ENCODE measurements at places on chromosomes 6 and 20. TPM values are rescaled to one million over a fixed set of nuclear protein-coding genes. Genes with fewer than 3 reads are reported as not detected.

DNA sequence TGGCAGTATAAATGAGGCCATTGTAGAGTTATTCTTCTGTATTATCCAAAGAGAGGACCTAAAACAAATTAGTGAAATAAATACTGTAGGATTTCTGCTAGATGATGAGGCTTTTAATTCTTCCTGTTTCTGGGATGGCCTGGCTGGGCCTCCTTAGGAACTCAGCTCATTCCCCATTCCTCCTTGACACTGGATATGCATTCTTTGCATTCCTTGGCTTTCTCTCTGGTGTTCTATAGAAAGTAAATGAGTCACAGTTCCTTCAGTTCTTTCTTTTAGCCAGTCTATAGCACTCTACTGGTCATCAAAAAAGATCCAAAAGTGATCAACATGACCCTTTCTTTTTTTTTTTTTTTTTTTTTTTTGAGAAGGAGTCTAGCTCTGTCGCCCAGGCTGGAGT, 8.6 kb downstream of the OR10C1 start:
- no peak overlapping the region for H3K27ac ChIP-seq
- no peak overlapping the region for H3K4me3 ChIP-seq
- no peaks in the 10 kb centered on the region for H3K4me1 ChIP-seq
- no peak for DNase-seq
- H3K36me3 ChIP-seq = no peaks in the 10 kb centered on the region

DNA sequence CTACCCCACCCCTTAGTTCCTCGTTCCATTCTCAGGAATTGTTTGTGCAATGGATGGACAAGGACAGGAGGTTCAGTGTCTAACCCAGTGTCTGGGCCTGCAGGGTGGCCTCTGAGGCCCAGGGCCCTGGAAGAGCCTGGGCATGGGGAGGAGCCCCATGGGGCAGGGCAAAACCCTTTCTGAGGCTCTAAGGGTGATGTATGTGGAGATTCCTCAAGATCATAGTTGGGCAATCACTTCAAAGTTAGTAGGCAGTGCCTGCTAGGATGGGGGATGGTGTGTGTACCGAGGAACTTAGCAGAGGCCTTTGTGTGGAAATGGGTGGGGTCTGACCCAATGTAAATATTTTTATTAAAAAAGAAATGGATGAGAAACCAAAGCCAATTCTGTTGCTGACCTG, 6.7 kb upstream of the C2 start:
- no peaks in the 10 kb centered on the region for H3K36me3 ChIP-seq
- H3K4me1 ChIP-seq = no peaks in the 10 kb centered on the region
- H3K27ac ChIP-seq = no peak overlapping the region
- no peak for DNase-seq
- no peaks in the 10 kb centered on the region for H3K27me3 ChIP-seq
- H3K4me3 ChIP-seq = no peak overlapping the region

DNA sequence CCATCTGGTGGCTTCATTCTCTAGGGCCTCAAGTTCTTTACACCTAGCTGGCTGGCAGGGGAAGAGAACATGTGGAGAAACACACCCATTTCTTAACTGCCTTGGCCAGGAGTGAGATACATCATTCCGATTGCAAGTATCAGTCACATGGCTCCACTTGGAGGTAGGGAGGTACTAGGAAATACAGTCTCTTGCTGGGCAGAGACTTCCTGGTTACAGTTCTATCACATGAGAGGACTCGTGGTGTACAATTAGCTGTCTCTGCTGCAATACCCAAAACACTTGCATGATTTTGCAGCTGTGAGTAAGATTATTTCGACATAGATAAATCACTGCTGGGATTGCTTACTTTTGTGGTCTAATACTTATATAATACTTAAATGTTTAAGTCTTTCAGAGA, 51.1 kb downstream of the GTF2H5 start:
- DNase-seq = no peak
- no peak overlapping the region for H3K27ac ChIP-seq
- no peaks in the 10 kb centered on the region for H3K4me1 ChIP-seq
- no peak overlapping the region for H3K4me3 ChIP-seq
- no peaks in the 10 kb centered on the region for H3K27me3 ChIP-seq

GRCh38 chr6:97176468-97176867, 106.5 kb downstream of the MMS22L start:
- no peak overlapping the region for H3K27ac ChIP-seq
- no peak overlapping the region for H3K4me3 ChIP-seq
- DNase-seq = no peak
- H3K4me1 ChIP-seq = no peaks in the 10 kb centered on the region
- no peaks in the 10 kb centered on the region for H3K27me3 ChIP-seq

DNA sequence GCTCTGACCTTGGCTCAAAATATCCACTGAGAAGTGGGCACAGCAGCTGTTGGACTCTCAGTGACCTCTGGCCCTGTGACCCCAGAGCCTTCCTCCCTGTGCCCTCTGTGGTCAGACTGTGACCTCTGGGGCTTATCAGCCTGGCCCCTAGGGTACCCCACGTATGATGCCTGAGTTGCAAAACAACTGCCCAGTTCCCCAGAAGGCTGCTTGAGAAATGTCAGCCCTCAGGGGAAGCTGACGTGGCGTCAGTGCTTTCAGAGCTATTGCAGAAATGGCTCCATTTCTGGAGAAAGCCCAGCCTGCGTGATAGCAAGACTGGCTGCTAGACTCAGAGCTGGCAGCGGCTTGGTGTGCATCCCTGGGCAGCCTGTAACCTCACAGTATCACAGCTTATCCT, 31.5 kb upstream of the TGM2 start:
- peak; percentile 78 for DNase-seq
- peaks cover 1% of the 10 kb centered on the region for H3K4me1 ChIP-seq
- no peaks in the 10 kb centered on the region for H3K27me3 ChIP-seq
- H3K36me3 ChIP-seq = no peaks in the 10 kb centered on the region
- H3K4me3 ChIP-seq = no peak overlapping the region

GRCh38 chr20:21031666-21032065, 74.5 kb downstream of the LINC00237 start:
- no peaks in the 10 kb centered on the region for H3K4me1 ChIP-seq
- H3K36me3 ChIP-seq = no peaks in the 10 kb centered on the region
- no peak overlapping the region for H3K4me3 ChIP-seq
- DNase-seq = no peak
- no peaks in the 10 kb centered on the region for H3K27me3 ChIP-seq

GRCh38 chr6:107704347-107705013, 119.6 kb downstream of the SCML4 start:
- no peak for DNase-seq
- H3K27ac ChIP-seq = no peak overlapping the region
- no peaks in the 10 kb centered on the region for H3K27me3 ChIP-seq
- no peak overlapping the region for H3K4me3 ChIP-seq

DNA sequence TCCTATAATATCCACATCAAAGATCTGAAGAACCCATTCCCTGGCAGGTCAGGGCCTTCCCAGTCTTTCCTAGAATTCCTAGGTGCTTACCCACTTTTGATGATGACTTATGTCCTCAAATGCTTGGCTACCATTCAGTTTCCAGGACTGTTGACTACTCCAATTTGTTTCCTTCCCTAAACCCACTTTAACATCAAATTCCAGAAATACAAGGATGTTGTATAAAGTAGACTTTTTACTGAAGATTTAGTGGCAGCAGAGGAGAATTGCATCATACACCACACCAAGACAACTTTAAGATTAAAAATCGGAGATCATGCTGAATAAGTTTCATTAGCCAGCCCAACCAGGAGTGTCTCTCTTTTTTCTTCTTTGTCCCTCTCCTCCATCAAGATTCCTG, 203.3 kb upstream of the LAMP5 start:
- H3K27me3 ChIP-seq = no peaks in the 10 kb centered on the region
- no peaks in the 10 kb centered on the region for H3K4me1 ChIP-seq
- H3K36me3 ChIP-seq = no peaks in the 10 kb centered on the region

GRCh38 chr6:47672816-47673215, 25.6 kb upstream of the ADGRF4 start:
- no peak for DNase-seq
- H3K4me1 ChIP-seq = no peaks in the 10 kb centered on the region
- H3K4me3 ChIP-seq = no peak overlapping the region
- H3K27me3 ChIP-seq = no peaks in the 10 kb centered on the region

GRCh38 chr20:533526-533925, 10.1 kb downstream of the CSNK2A1 start:
- no peaks in the 10 kb centered on the region for H3K27me3 ChIP-seq
- H3K27ac ChIP-seq = no peak overlapping the region
- peaks cover 49% of the 10 kb centered on the region for H3K4me1 ChIP-seq
- H3K4me3 ChIP-seq = no peak overlapping the region
- no peak for DNase-seq

DNA sequence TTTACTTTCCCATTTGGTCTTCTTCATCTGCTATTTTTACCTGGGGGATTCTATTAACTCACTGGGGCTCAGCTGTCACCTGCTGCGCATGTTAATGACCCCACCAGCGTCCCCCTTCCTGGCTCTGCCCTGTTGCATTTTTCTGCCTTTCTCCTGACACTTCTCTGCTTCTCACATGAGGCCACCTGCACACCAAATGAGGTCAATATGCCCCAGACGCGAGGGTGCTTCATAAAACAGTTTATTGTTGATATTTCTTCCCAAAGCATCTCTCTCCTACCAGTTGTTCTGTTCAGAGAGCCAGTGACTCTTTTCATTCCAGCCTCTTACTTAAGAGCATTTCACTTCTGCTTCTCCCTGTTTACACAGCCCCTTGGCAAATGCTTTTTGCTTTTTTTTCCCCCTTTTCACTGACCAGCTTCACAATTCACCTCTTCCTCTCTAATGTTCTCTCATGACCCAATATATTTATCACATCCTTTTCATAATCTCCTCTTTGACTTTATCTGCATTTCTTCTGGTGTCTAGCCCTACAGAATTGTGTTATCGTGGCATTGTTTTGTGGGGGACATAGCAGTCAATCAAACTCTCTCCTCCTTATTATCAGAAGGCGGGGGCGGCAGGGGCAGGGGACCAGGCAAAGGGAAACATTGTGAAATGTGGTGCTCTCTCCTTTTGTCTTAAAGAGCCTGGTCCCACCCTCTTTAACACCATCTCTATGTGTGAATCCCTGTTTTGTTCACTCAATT, 545.8 kb upstream of the CITED2 start:
- no peak overlapping the region for H3K27ac ChIP-seq
- no peaks in the 10 kb centered on the region for H3K27me3 ChIP-seq
- H3K36me3 ChIP-seq = no peaks in the 10 kb centered on the region
- H3K4me1 ChIP-seq = peaks cover 9% of the 10 kb centered on the region
- no peak overlapping the region for H3K4me3 ChIP-seq

- no peak for DNase-seq
- no peaks in the 10 kb centered on the region for H3K27me3 ChIP-seq
- no peak overlapping the region for H3K4me3 ChIP-seq
- H3K27ac ChIP-seq = no peak overlapping the region
- H3K4me1 ChIP-seq = no peaks in the 10 kb centered on the region
Measured at GRCh38 chr6:120826253-120826652, 508.0 kb downstream of the TBC1D32 start.

DNA sequence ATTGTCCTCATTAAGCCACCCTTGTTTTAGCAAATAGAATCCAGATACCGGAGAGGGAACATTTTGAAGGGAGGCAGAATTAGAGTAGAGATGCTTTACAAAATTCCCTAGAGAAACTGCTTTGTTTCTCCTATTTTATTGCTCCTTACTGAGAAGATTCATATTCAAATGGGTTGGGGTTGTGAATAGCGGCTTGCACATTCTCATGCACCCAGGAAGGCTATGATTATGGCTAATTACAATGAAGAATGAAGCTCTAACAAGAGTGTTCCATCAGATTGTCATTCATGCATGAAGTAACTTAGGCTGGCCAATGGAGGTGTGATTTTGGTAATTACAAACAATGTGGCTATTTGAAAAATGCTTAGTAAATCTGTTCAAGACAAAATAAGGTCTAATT, 129.6 kb downstream of the PACRG start:
- no peaks in the 10 kb centered on the region for H3K36me3 ChIP-seq
- peak overlapping the region; percentile 3 for H3K27ac ChIP-seq
- no peaks in the 10 kb centered on the region for H3K27me3 ChIP-seq
- H3K4me3 ChIP-seq = peak overlapping the region; percentile 34
- H3K4me1 ChIP-seq = no peaks in the 10 kb centered on the region

DNA sequence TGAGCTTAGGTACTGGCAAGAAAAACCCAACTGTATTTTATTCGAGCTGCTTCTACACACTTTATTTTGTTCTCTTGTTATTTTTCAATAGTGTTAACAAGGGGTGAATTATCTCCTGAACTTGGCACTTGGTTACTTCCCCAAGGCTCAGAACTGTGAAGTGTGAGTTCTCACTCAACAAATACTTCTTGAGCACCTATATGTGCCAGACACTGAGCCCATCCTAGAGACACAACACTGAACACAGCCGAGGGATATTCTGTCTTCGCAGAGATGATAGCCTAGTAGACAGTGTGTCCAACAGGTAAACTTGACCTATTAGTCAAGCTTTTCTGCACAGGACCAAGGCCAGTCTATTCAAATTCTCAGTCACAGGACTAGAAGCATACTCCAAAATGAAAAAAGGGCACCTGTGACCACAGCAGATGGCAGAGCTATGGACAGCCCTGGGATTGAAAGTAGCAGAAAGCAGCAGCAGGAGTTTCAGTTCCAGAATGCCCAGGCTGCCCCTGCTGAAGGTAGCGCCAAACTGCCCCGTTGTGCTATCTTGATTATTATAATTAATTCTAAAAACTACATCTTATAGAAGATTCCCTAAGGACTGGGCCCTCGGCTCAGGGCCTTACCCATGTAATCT, 77.8 kb upstream of the TAB2 start:
- no peak overlapping the region for H3K27ac ChIP-seq
- no peak overlapping the region for H3K4me3 ChIP-seq
- peaks cover 16% of the 10 kb centered on the region for H3K4me1 ChIP-seq
- no peak for DNase-seq
- no peaks in the 10 kb centered on the region for H3K36me3 ChIP-seq

GRCh38 chr20:24405810-24406209, 63.6 kb upstream of the SYNDIG1 start:
- no peaks in the 10 kb centered on the region for H3K36me3 ChIP-seq
- H3K27ac ChIP-seq = no peak overlapping the region
- DNase-seq = no peak

DNA sequence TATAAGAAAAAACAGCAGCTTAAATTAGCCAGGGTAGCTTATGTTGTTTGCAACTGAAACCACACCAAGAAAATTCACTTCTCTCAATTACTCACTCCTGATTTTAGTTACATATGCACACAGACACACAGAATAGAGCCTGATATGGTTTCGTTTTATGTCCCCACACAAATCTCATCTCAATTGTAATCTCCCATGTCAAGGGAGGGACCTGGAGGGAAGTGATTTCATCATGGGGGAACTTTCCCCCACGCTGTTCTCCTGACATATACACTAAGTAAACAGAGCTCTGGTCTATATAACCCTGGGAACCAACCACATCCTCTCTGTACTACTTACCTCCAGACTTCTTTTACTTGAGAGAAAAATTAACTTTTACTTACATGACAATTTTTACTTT, 9.8 kb downstream of the OR12D1 start:
- no peak overlapping the region for H3K4me3 ChIP-seq
- no peak overlapping the region for H3K27ac ChIP-seq
- no peaks in the 10 kb centered on the region for H3K4me1 ChIP-seq
- H3K36me3 ChIP-seq = no peaks in the 10 kb centered on the region
- H3K27me3 ChIP-seq = no peaks in the 10 kb centered on the region

SLC22A23 gene
- polyA plus RNA-seq = 12.0 TPM

PDSS2 gene
- polyA plus RNA-seq = 18.5 TPM

GPR6 gene
- not detected for polyA plus RNA-seq

PPT2 gene
- polyA plus RNA-seq = 5.4 TPM

TRIM31 gene
- 133 TPM for polyA plus RNA-seq

MOG gene
- 0.22 TPM for polyA plus RNA-seq

MACROD2 gene
- 1.2 TPM for polyA plus RNA-seq

SPATA2 gene
- polyA plus RNA-seq = 10.7 TPM

PHACTR3 gene
- 1.5 TPM for polyA plus RNA-seq

SALL4 gene
- not detected for polyA plus RNA-seq

Data from sigmoid colon (tissue), 7 donors.